ENCODE measurements at places on chromosomes 1 and 21.

GRCh38 chr1:3786468-3787348 lies 9.6 kb downstream of the LRRC47 start:
- no peak for DNase-seq

GRCh38 chr1:41503538-41504113 lies 19.1 kb upstream of the EDN2 start:
- no peak for DNase-seq

DNA sequence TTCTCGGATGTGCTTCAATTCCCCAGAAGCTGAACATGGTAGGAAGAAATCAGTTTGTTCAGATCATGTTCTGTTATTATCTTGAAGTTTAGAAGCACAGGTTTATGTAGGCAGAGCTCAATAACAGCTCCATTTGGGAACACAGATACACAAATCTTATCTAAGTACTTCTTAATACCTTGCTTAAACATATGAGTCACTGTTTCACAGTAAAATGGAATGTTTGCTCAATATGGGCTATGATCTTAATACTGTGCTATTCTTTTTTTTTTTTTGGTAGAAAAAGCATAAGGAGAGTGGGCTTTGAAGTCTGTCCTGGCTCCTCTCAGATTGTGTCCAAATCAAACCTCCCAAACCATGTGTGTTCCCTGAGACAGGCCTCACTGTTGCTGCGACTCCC lies 13.4 kb downstream of the PROK1 start:
- no peak for DNase-seq

DNA sequence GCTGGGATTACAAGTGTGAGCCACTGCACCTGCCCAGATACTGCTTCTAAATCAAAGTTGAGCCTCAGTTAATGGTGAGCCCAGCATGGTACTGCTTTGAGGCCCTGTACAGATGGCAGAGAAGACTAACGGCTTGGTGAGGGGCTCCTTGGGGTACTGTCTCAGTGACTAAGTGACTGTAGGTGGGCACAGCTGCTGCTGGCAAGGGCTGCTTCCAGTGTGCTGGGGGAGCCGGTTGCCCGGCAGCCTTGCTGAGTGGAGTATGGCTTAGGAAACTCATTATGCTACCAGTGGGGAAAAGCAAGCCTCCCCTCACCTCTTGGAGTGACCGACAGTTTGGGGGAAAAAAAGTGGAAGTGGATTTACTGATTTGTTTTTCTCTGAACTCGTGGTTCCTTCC lies 23.6 kb upstream of the ARHGEF10L start:
- no peak for DNase-seq

DNA sequence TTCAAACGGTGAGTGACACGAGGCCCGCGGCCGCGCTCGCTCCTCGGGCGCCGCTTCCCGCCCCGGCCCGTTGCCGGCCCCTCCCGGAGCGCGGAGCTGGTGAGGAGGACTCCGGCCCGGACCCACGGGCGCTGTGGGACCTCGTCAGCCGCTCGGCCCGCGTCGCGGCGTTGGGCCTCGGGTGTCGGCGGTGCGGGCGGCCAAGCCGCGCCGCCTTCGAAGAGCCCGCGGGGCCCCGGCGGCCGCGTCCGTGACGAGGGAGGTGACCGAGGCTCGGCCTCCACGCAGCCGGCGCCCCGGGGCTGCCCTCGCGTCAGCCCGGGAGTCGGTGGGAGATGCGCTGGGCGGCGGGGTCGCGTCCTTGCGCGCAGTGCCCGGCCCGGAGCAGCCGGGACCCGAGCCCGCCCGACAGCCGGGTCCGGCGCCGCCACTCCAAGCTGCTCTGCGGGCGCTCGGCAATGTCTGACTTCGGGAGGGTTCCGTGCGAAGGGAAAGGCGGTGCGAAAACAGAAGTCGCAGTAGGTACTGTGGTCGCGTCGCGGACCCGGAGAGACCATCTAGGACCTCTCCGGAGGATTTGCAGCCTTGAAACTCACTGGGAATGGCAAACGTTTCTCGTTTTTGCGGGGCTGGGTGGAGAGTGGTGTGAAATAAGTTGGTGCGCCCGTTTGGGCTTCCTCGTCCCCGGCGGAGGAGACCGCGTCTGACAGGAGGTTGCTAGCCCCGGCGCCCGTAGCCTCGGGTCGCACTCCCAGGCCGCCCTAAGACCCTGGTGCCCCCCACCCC lies 829 bp downstream of the SPEN start:
- DNase-seq, result no peak
